Activated naive CD8-positive, alpha-beta T cell treated with anti-CD3 and anti-CD28 coated beads, Interleukin-2, amount 50 U/mL, for 24 hours (primary cell): ENCODE measurements at places on chromosomes 2 and 18.
A peak's percentile ranks its signal among the peaks of the same experiment; 100 is the strongest.

DNA sequence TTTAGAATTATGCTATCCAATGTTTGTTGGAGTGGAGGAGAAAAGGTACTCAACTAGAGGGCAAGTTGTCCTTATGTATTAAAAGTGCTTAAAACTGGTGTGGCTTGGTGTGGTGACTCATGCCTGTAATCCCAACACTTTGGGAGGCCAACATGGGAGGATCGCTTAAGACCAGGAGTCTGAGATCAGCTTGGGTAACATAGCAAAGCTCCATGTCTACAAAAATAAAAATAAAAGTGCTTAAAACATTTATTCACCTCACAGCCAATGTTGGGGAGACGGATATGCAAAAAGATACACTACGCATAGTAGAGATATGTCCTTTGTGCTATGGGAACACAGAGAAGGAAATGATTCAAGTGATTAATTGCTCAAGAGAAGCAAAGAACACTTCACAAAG lies 19.3 kb upstream of the TNFAIP6 start:
- H3K4me3 ChIP-seq: no peak overlapping the region
- H3K27ac ChIP-seq: no peak overlapping the region
- H3K4me1 ChIP-seq: no peaks in the 10 kb centered on the region
- DNase-seq: no peak
- H3K36me3 ChIP-seq: no peaks in the 10 kb centered on the region

DNA sequence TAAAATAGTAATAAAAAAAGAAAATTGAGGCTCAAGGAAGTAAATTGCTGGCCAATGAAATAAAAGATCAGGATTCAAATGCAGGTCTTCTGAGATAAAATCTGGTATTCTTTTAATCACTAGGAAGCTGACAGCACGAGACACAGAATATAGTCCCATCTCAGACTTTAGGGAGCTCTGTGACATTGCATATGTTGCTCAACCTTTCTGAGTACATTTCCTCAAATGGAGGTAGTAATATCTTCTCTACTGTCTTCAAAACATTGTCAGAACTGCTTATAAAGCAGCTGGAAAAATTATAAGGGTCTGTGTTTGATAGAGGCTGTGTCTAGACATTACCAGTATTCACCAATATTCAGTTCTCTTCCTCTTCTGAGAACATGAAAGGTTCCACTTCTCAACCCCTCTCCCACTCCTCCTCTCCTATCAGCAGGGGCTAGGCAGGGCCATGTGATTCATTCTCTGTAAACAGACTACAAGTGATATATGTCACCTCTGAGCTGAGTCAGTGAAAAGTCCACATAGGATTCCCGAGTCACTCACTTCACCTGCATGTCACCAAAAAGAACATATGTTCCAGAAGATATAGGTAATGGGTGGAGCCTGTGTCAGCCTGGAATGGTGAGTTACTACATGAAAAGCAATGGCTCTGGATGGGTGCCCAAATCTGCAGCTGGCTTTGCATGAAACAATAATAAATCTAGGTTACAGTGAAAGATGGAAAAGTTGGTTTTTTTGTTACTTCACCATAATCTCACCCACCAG lies 7.1 kb downstream of the KCNE4 start:
- no peak overlapping the region for H3K27ac ChIP-seq
- peaks cover 8% of the 10 kb centered on the region for H3K27me3 ChIP-seq
- DNase-seq: no peak
- no peaks in the 10 kb centered on the region for H3K36me3 ChIP-seq
- no peaks in the 10 kb centered on the region for H3K4me1 ChIP-seq

DNA sequence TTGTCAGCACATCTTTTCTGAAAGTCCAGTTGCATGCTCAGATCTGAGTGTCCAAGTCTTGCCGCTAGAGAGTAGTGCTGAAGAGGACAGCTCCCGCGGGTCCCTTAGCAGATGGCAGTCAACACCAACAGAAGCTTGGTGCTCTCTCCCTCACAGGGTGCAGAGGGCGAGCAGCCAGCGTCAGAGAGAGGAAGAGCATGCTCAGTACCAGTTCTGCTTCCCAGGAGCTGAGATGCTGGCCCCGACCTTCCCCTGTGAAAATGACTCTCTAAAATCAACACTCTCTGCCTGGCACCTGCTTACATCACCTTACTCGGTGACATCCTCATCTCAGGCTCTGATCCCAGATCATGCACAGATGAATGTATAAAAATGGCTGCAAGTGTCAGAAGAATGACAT lies 86.0 kb upstream of the TWIST2 start:
- no peak overlapping the region for H3K27ac ChIP-seq
- H3K36me3 ChIP-seq: no peaks in the 10 kb centered on the region
- no peak overlapping the region for H3K4me3 ChIP-seq
- H3K4me1 ChIP-seq: no peaks in the 10 kb centered on the region

DNA sequence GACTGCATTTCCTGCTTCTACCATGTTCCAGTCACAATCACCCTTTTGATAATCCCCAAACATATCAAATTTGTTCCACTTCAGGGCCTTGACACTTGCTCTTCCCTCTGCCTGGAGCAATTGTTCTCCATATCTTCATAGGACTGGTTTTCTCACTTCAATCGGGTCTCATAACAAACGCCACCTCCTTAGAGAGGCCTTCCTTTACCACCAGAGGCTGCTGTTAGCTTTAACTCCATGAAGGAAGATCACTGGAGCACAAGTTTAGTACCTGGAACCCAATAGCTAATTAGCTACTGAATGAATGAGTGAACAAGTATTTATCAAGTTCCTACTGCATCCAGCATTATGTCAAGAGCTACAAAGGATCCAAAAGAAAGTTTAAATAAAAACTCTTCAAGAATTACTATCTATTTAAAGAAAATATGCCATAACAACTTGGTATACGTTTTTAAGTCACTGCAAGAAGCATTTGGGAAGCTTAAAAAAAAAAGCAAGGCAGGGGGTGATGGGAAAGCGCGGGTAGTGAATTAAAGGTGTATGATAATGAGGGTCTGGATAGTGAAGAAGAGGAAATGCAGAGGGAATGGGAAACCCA lies 58.8 kb downstream of the BAZ2B start:
- H3K4me1 ChIP-seq: no peaks in the 10 kb centered on the region
- no peaks in the 10 kb centered on the region for H3K36me3 ChIP-seq
- no peak for DNase-seq

- no peaks in the 10 kb centered on the region for H3K36me3 ChIP-seq
- DNase-seq: no peak
- H3K27ac ChIP-seq: no peak overlapping the region
- H3K4me1 ChIP-seq: peaks cover 30% of the 10 kb centered on the region
- no peak overlapping the region for H3K4me3 ChIP-seq
Observed at GRCh38 chr18:79627750-79628294, 51.8 kb upstream of the CTDP1 start.

- DNase-seq: no peak
- H3K27me3 ChIP-seq: peaks cover 10% of the 10 kb centered on the region
- H3K36me3 ChIP-seq: no peaks in the 10 kb centered on the region
- no peak overlapping the region for H3K4me3 ChIP-seq
Observed at GRCh38 chr2:166068981-166069380, 58.8 kb downstream of the SCN1A start.

GRCh38 chr2:137444970-137445369 lies 519.3 kb upstream of the HNMT start:
- H3K27ac ChIP-seq: no peak overlapping the region
- no peaks in the 10 kb centered on the region for H3K4me1 ChIP-seq
- no peak for DNase-seq
- no peaks in the 10 kb centered on the region for H3K27me3 ChIP-seq
- H3K4me3 ChIP-seq: no peak overlapping the region
- no peaks in the 10 kb centered on the region for H3K36me3 ChIP-seq

GRCh38 chr2:9653485-9654271 lies 22.9 kb upstream of the YWHAQ start:
- peaks cover 35% of the 10 kb centered on the region for H3K4me1 ChIP-seq
- DNase-seq: no peak
- H3K27me3 ChIP-seq: peaks cover 2% of the 10 kb centered on the region
- H3K36me3 ChIP-seq: no peaks in the 10 kb centered on the region

- peaks cover 6% of the 10 kb centered on the region for H3K27me3 ChIP-seq
- peaks cover 29% of the 10 kb centered on the region for H3K4me1 ChIP-seq
- no peak overlapping the region for H3K4me3 ChIP-seq
- no peak for DNase-seq
- no peaks in the 10 kb centered on the region for H3K36me3 ChIP-seq
- H3K27ac ChIP-seq: no peak overlapping the region
Observed at GRCh38 chr2:20421988-20422370, 24.9 kb upstream of the RHOB start.

DNA sequence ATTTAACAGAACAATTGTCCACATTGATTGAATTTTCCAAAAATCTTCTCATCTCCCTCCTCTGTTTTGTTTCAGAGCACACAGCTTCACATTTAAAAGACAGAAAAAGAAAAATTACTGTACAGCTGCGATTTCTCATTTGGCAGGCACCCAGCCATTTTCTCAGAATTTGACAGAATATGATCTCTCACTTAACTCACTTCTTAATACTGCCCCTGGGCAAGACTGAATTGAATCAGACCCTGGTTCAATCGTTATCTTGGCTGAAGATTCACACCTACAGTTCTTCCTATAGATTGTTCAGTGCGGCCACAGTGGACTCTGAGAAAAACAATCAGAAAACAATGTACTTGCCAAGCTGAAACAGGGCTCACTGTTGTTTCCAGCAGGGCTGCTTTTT lies 90.2 kb upstream of the LHCGR start:
- no peak overlapping the region for H3K27ac ChIP-seq
- no peaks in the 10 kb centered on the region for H3K4me1 ChIP-seq
- H3K36me3 ChIP-seq: no peaks in the 10 kb centered on the region
- no peak for DNase-seq
- H3K27me3 ChIP-seq: peaks cover 2% of the 10 kb centered on the region
- no peak overlapping the region for H3K4me3 ChIP-seq

GRCh38 chr2:181124497-181124896 lies 144.1 kb downstream of the UBE2E3 start:
- peaks cover 7% of the 10 kb centered on the region for H3K36me3 ChIP-seq
- H3K27ac ChIP-seq: peak overlapping the region; percentile 77
- H3K27me3 ChIP-seq: no peaks in the 10 kb centered on the region
- peaks cover 67% of the 10 kb centered on the region for H3K4me1 ChIP-seq

DNA sequence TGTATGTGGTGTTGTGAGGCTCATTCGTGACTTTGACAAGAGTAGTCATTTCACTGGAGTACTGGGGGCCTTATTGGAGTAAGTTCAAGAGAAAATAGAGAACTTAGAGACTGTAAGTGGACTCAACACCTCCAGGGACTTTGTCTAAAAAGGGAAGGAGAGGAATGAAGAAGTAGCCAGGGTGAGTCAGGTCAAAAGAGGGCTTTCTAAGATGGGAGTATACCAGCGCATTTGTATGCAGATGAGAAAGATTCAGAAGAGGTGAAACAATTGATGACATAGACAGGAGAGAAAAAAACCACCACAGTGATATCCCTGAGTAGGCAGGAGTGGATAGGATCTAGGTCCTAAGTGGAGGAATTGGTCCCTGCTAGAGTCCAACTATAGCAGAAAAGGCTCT lies 246.8 kb downstream of the IKZF2 start:
- H3K27ac ChIP-seq: no peak overlapping the region
- no peaks in the 10 kb centered on the region for H3K27me3 ChIP-seq
- no peaks in the 10 kb centered on the region for H3K4me1 ChIP-seq
- DNase-seq: no peak

DNA sequence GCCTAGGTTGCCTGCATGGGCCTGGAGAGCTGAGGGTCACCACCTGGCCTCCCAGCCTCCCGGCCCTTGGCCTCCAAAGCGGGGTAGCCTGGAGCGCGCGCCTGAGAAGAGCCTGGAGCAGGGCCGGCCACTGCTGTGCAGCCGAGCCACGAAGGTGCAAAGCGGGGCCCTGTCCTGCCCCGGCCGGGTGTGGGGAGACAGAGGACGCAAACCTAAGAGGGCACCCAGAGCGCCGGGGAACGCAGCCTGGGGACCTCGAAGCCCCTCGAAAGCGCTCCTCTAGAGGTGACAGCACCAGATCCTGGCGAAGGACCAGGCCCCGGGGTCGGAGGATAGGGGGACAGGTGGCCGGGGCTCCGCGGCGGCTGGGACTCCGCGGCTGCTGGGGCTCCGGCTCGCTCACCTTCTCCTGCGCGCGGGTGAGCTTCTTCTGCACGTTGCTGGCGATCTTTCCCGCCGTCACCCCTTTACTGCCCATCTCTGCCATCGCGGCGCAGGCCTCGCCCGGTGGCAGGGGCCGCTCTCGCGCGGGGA lies 430 bp downstream of the BIN1 start:
- no peak overlapping the region for H3K27ac ChIP-seq
- H3K4me1 ChIP-seq: peaks cover 9% of the 10 kb centered on the region
- H3K27me3 ChIP-seq: peaks cover 9% of the 10 kb centered on the region
- H3K36me3 ChIP-seq: no peaks in the 10 kb centered on the region

GRCh38 chr2:233395687-233396086 lies 41.4 kb downstream of the DGKD start:
- H3K27ac ChIP-seq: no peak overlapping the region
- no peaks in the 10 kb centered on the region for H3K27me3 ChIP-seq
- no peak for DNase-seq

- H3K27ac ChIP-seq: no peak overlapping the region
- H3K27me3 ChIP-seq: peaks cover 2% of the 10 kb centered on the region
- no peak overlapping the region for H3K4me3 ChIP-seq
- H3K4me1 ChIP-seq: peaks cover 12% of the 10 kb centered on the region
Observed at GRCh38 chr18:42112657-42113420, 157.8 kb downstream of the PIK3C3 start.
